Glutamatergic neuron (in vitro differentiated cells): ENCODE measurements at places on chromosomes 6 and 20. TPM values are rescaled to one million over a fixed set of nuclear protein-coding genes. Genes with fewer than 3 reads are reported as not detected.

Gene PI3
- total RNA-seq, result not detected

Gene ADGRF1
- total RNA-seq, result not detected

Gene C20orf144
- not detected for total RNA-seq

Gene SLC17A1
- total RNA-seq, result not detected

Gene ULBP2
- total RNA-seq, result 5.4 TPM

Gene SEMG2
- not detected for total RNA-seq

Gene LY86
- total RNA-seq, result not detected

Gene PGC
- not detected for total RNA-seq

Gene KLHDC3
- 119 TPM for total RNA-seq

Gene PRRT1
- 5.1 TPM for total RNA-seq

Gene PRICKLE4
- 2.3 TPM for total RNA-seq

Gene PRR18
- not detected for total RNA-seq

Gene ENPP5
- 1.2 TPM for total RNA-seq

Gene UBD
- total RNA-seq, result not detected

Gene ZNF337
- 24.5 TPM for total RNA-seq

Gene CDSN
- not detected for total RNA-seq

Gene CST3
- 224 TPM for total RNA-seq

Gene TJAP1
- 30.9 TPM for total RNA-seq

Gene GLP1R
- not detected for total RNA-seq

Gene WFDC10B
- total RNA-seq, result not detected

Gene FIG4
- total RNA-seq, result 15.4 TPM

Gene LIME1
- 16.6 TPM for total RNA-seq

Gene SMLR1
- total RNA-seq, result not detected

Gene CST7
- not detected for total RNA-seq

Gene PTCRA
- total RNA-seq, result not detected

Gene MEI4
- 0.86 TPM for total RNA-seq

Gene DACT2
- total RNA-seq, result 0.22 TPM

Gene TCF21
- total RNA-seq, result not detected

Gene TFAP2B
- total RNA-seq, result not detected

Gene RRAGD
- total RNA-seq, result 14.7 TPM

Gene GSS
- total RNA-seq, result 28.2 TPM

Gene KIFC1
- 14.8 TPM for total RNA-seq

Gene PRKN
- 7.0 TPM for total RNA-seq

Gene POU5F1
- total RNA-seq, result 48.8 TPM

Gene CAP2
- total RNA-seq, result 24.4 TPM

Gene SLC22A1
- 2.2 TPM for total RNA-seq

Gene ACTL10
- total RNA-seq, result 1.0 TPM

Gene ZC3H12D
- 48.7 TPM for total RNA-seq

Gene METTL24
- total RNA-seq, result 1.5 TPM
